ENCODE measurements at places on chromosomes 11 and 22.

DNA sequence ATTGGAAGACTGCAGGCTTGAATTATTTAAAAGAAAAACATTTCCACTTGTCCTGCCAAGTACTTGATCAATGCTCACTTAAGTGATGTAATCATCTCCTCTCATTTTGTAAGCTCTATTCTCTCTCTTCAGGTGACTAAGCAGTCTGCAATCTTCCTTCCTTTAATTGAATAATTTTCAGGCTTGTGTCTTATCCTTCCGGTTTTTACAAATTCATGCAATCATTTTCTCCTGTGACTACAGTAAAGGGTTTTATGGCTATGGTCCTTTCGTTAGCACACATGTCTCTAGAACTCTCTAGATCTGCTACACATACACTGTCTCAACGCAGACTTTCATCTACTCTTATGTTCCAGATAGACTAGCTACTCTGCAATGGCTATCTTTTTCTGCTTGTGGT lies 12.6 kb upstream of the UPB1 start:
- no peak for DNase-seq

DNA sequence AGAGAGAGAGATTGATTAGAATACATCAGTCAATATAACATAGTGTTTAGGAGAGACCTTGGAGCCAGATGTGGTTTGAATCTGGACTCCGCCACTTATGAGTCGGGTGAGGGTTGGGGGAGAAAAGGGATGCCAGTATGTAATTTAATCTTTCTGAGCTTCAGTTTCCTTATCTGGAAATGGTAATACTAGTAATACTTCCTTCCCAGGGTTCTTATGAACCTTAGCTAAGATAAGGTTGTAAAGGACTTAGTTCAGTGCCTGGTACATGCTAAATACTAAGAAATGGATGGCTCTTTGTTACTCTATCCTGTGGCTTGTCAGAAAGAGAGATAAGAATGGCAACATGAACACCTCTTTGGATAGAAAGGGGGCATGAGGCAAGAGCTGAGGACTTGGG lies 226.1 kb upstream of the NARS2 start:
- no peak for DNase-seq

- DNase-seq = no peak
These were observed 23.3 kb upstream of the FAM181B start for GRCh38 chr11:82756765-82757639.

DNA sequence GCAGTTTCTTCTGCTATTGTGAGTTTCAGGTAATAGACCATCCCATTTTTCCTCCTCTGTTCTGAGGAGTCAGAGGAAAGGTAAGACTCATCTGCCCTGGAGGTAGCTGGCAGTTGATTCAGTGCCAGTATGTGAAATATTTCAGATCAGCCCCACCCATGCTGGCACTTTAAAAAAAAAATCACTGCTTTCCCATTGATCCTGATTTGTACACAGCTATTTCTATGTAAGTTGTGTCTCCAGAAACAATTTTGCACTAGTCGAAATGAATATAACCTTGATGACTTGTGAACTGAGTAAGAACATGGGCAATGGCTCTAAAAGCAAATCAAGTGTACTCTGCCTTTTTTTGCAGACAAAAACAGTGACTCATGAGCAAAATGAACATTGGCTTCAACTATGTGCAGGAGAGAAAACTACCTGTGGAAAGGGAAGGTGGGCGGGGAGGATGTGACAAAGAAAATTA lies 82.0 kb upstream of the OR5AK2 start:
- no peak for DNase-seq

GRCh38 chr22:33352768-33353167 lies 294.6 kb upstream of the SYN3 start:
- no peak for DNase-seq

DNA sequence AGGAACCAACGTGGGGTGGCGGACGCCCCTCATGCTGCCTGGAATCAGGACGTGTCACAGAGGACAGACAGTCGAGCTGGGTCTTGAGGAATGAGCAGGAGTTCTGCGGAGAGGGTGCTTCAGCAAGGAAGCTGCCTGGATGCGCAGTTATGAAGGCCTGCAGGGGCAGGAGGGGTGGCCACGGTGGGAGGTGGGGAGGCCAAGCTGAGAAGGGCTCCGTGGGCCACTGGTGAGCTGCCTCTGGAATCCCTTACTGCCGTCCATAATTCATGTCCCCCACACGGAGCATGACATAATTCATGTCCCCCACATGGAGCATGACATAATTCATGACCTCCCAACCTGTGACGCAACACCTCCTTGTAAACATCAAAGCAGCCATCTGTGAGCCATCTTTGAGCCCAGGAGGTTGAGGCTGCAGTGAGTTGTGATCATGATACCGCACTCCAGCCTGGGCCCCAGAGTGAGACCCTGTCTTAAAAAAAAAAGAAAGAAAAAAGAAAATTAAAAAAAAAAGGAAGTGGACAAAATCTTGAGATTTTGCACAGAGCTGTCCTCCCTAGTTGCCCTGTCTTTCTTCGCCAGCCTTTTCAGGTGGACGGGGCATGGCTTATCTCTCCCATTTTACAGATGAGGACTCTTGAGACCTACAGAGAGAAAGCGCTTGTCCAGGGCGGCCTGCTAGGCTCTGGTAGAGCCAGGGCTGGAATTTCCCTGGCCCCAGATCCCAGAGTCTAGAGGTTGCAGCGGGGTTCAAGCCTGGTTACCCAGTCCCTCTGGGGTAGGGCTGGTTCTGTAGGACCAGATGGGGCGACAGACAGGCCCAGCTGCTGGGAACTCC lies 24.3 kb upstream of the PICK1 start:
- no peak for DNase-seq

DNA sequence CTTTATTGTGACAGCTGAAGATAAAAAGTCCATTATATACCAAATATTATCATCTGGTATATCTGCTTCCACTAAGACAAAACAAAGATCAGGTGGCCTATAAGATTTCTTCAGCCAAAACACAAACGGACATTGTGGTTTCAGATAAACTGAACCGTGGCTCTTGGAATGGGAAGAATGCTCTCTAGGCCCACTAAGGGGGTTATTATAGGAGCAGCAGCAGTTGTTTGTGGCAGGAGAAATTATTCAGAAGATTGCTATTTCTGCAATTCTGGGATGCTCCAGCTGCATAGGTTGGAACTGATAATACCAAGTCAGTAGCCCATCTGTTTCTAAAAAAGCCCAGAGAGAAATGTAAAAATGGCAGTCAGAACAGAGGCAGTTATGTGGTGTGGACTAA lies 145.3 kb downstream of the NCAM1 start:
- DNase-seq = no peak

DNA sequence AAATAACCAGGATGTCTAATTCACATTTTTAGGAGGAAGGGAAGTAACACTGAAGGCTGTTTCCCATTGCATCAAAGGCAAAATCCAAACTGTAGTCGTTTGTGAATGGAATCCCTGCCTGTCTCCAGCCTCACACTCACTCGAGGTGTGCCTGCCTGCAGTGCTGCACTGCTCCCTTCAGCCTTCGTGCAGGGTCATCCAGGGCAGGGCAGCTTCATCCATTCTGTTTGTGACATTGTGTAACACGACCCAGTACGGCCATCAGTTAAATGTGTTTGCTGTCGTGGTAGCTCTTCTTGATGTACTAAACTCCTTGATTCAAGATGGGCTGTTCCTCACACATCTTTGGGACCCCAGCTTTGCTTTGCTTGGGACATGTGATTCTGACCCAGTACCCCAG lies 34.3 kb downstream of the LDLRAD3 start:
- no peak for DNase-seq

- DNase-seq = no peak
These were observed 6.6 kb upstream of the NXPE1 start for GRCh38 chr11:114566276-114566675.

GRCh38 chr11:108886660-108887009 lies 221.8 kb downstream of the DDX10 start:
- no peak for DNase-seq

DNA sequence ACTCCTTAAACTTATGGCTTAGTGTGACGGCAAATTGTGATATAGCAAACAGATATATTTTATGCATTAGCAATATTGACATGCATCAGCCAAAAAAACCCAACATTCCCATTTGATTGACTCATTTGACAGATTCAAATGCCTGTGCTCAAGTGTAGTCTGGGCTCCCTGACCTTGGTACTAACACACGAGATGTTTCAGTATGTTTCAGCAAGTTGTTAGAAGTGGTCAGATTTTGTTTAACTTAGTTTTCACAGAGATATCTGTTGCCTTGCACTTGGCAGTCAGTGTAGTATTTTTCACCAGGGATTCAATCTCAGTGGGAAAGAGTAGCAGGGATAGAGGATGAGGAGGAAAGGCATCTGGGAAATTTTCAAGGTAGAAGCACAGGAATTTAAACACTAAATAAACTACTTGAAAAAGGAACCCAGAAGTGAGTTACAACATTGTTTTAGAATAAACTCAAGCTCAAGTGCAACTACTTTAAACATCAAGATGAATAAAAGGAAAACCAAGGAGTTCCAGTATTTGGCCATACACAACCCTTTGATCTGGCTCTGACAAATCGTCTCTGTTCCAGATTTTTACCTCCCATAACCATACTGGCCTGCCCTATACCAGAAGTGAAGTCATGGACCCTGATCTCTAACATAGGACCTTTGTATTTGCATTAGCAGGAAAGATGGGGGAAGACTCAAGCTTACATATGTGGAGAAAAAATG lies 56.5 kb upstream of the BLID start:
- DNase-seq = no peak

- no peak for DNase-seq
These were observed 8.3 kb downstream of the CAT start for GRCh38 chr11:34447044-34447443.

DNA sequence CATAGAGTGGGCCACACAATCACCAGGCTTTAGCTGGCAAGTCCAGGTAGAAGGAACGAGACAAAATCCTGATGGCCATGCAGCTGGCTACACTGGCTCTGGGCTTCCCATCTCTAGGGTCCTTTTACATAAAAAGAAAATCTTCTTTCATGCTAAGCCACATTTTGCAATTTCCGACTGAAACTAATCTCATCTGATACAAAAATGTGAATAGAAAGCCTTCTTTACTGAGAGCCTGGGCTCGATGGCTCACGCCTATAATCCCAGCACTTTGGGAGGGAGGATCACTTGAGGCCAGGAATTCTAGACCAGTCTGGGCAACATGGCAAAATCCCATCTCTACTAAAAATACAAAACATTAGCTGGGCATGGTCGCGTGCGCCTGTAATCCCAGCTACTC lies 67.2 kb downstream of the MICAL3 start:
- DNase-seq = no peak

DNA sequence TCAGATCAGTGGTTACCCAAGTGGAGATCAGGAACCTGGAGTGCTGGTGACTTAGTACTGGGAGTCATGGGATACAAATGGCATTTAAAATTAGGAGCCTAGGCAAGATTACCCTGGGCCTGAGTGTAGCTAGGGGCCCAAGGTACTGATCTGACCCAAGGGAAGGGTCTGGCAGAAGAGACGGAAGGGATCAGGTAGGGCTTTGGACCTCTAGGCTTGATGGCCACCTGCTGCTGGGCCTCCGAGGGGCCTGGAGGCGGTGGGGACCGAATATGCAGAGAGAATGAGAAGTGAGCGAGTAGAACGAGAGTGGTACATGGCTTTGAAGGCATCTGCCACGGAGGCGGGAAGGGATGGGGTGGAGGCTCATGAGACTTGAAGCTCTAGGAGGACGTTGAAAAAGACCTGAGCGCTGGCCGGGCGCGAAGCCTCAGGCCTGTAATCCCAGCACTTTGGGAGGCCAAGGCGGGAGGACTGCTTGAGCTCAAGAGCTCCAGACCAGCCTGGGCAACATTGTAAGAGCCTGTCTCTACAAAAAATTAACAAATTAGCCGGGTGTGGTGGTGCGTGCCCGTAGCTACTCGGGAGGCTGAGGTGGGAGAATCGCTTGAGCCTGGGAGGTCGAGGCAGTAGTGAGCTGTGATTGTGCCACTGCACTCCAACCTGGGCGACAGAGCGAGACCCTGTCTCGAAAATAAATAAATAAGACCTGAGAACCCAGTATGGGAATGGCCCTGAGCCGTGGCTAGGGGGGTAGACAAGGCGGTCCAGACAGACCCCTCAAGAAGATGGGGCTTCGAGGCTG lies 563 bp upstream of the PPIL2 start:
- DNase-seq = no peak

DNA sequence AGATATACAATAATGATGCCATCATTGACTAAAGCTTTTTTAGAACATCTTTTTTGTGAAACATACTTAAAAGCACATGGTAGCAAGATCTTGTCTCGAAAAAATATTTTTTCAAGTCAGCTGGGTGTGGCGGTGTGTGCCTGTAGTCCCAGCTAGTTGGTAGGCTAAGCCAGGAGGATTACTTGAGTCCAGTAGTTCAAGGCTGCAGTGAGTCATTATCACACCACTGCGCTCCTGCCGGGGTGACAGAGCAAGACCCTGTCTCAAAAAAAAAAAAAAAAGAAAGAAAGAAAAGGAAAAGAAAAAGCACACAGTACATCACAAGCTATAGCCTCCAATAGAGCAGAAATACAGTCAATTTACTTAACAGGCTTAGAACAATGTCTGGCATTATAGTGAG lies 37.0 kb downstream of the ENTHD1 start:
- DNase-seq = no peak

- DNase-seq = no peak
These were observed 131.1 kb upstream of the OPCML start for GRCh38 chr11:133663135-133663985.

- no peak for DNase-seq
These were observed 4.8 kb upstream of the TBX1 start for GRCh38 chr22:19755722-19756287.

GRCh38 chr11:30089921-30090320 lies 73.1 kb upstream of the KCNA4 start:
- no peak for DNase-seq

- no peak for DNase-seq
These were observed 2.9 kb upstream of the RAB38 start for GRCh38 chr11:88178191-88178590.

GRCh38 chr11:74084796-74085541 lies 76.1 kb upstream of the UCP3 start:
- DNase-seq = no peak

- no peak for DNase-seq
These were observed 296.2 kb downstream of the NTM start for GRCh38 chr11:131666617-131667016.

GRCh38 chr11:64027651-64028397 lies 7.9 kb upstream of the FLRT1 start:
- DNase-seq = no peak

- no peak for DNase-seq
These were observed 222.3 kb upstream of the NARS2 start for GRCh38 chr11:78796956-78797355.

DNA sequence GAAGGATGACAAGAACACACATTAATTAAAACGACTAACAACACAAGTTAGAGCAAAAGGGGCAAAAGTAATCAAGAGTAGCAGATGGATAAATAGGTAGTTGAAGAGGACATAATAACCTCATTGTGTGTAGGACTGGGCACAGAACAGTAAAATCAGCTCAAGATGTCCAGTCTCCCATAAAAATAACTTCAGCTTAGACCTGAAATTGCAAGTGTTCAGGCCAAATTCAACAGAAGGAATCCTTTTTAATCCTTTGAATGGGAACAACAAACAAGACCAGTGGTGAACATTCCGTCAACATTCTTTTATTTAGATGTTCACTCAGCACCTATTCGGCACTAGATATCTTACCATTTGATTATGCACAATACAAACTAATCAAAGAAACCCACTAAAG lies 4.4 kb downstream of the MTMR2 start:
- no peak for DNase-seq

- no peak for DNase-seq
These were observed 101.4 kb downstream of the SYT9 start for GRCh38 chr11:7353100-7353499.
